ENCODE measurements at places on chromosomes 12 and 14. TPM values are rescaled to one million over a fixed set of nuclear protein-coding genes. Genes with fewer than 3 reads are reported as not detected.

DNA sequence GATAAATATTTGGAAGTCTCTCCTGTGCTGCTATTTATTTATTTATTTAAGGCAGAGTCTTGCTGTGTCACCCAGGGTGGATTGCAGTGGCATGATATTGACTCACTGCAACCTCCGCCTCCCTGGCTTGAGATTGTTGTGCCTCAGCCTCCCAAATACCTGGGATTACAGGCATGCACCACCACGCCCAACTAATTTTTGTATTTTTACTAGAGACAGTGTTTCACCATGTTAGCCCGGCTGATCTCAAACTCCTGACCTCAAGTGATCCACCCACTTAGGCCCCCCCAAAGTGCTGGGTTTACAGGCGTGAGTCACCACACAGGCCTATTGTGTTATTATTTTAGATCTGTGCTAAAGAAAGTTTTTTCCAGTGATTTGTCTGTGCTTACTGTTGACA lies 225.2 kb downstream of the CCER1 start:
- no peak for DNase-seq

- DNase-seq = peak; percentile 44
Observed at GRCh38 chr12:19915392-19916195, 452.7 kb upstream of the PDE3A start.

DNA sequence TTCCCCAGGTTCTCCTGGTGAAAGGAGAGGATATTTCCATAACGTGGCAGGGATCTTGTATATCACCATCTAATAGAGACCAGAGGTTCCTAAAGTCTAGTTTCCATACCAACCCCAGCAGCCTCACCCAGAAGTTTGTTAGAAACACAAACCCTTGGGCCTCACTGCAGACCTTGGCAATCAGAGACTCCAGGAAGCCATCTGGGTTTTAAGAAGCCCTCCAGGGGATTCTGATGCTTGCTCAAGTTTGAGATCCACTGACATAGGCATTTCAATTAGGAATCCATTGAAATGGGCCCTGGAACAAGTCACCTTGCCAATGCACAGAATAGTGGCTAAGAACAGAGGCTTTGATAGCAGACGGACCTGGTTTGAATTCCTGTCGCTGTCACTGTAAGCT lies 2.2 kb upstream of the CMKLR1 start:
- DNase-seq = no peak

- no peak for DNase-seq
Observed at GRCh38 chr12:84726780-84727179, 185.8 kb downstream of the SLC6A15 start.

- DNase-seq = no peak
Observed at GRCh38 chr12:3196488-3196887, 119.3 kb downstream of the TSPAN9 start.

The RNASE7 gene
- 0.14 TPM for polyA plus RNA-seq

The SLC22A17 gene
- polyA plus RNA-seq = 21.2 TPM

The RASSF9 gene
- polyA plus RNA-seq = 1.8 TPM

DNA sequence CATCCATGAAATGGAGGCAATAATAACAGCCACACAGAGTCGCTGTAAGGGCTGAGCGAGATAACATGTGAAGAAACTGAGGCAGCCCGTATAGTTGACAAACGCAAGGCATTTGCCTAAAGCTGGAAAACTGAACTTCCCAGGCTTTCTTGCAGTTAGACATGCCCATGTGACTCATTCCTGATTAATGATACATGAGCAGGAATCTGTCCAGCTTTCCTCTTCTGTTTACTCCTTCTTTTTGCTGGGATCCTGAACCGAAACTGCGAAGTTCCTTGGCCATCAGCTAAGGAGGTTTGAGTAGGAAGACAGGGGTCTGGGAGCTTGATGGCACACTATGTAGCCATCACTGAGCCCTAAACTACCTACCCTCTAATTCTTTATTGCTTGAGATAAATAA lies 52.2 kb downstream of the ST8SIA1 start:
- DNase-seq = no peak

GRCh38 chr14:38553586-38553985 lies 297.7 kb upstream of the CLEC14A start:
- DNase-seq = no peak

Data from hindlimb muscle (tissue), 1 donor.